ENCODE measurements at places on chromosomes 11 and 22.

GRCh38 chr11:10298342-10298741, 4.3 kb upstream of the SBF2 start:
- no peak for DNase-seq

DNA sequence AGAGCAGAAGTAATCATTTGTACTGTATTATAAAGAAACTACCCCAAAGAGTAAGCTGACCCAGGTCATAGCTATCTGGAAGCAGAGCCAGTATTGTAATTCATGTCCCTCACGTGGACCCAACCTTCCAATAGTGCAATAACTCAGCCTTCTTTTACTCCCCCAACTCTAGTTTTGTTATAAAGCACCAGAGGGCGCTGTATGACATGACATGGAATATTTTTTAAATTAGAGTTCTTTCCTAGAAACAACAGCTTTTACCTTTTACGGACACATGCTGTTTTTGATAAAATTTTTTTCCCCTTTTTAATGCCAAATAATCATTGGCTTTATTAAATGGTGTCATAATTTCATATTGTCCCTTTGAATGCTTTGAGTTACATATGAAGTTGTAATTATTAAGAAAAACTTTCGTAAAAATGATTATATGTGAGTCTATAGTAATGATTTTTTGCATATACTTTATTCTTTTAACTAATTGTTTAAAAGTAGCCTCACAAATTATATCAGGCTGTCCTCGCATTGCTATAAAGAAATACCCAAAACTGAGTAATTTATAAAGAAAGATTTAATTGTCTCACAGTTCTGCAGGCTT, 76.9 kb downstream of the DKK3 start:
- no peak for DNase-seq

GRCh38 chr11:100705447-100705846, 18.4 kb downstream of the ARHGAP42 start:
- no peak for DNase-seq

DNA sequence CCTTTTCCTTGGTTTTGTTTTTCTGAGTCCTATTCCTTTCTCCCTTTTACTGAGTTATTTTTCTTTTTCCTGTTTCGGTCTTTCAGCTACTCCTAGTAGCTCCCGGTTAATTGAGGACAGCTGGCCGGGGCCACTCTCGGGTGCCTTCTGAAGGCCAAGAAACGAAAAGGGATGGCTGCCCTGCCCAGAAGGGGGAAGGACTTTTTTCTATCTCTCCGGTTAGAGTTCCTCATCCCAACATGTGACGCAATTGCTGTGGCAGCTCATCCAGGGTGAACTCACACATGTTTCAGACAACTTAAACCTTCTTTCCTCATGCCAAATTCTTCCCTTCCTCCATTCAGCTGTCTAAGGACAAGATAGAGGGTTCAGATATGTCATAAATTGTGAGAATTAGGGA, 83.6 kb downstream of the PIWIL4 start:
- DNase-seq, result no peak

DNA sequence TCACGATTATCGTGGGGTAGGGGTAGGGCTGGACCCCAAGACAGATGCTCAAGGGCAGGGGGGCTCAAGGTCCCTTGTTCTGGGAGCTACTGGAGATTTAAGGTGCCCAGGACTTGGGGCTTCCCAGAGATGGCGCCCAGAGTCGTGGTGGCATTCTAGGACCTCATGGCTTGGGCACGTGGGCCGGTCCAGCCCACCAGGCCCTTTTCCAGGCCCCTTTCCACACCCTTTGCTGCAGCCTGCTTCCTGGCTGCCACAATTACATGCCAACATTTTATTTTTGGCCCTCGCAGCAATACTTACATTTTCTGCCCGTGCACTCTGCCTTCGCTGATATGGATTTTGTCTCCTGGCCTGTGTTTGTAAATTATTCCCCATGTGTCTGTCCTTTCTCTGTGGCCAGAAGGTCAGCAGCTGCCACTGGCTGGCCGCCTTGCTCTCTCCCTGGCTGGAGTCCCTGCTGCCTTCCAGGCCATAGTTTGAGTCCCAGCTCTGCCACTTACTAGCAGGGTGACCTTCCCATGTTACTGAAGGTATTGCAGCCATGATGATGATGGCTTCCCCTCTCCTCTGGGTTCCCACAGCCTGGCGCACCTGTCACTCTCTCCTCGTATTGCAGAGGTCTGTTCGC, 11.2 kb downstream of the MB start:
- no peak for DNase-seq

DNA sequence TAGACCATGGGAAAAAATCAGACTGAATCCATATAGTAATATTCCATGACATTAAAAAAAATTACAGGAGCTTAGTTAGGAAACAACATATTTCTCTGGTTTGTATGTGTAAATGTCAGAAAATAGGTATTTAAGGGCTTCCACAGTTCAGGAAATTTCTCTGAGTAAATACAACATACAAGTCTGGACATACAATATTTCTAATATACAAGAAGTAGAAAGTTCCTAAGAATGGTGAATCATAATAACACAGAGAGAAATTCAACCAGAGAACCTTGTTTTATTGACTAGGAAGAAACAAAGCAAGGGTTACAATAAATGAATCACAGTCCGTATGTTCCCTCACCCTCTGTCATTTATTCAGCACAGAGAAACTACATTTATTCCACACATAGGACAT, 532.7 kb upstream of the FAT3 start:
- DNase-seq, result no peak

All from activated naive CD8-positive, alpha-beta T cell treated with anti-CD3 and anti-CD28 coated beads, Interleukin-2, amount 10 ng/mL, durations not matched to agents 7 days and 5 days (primary cell).